AG20443 (cell line): ENCODE measurements at places on chromosomes 1 and 21.

- DNase-seq: no peak
These were observed 22.5 kb upstream of the GBP5 start for GRCh38 chr1:89295187-89295586.

DNA sequence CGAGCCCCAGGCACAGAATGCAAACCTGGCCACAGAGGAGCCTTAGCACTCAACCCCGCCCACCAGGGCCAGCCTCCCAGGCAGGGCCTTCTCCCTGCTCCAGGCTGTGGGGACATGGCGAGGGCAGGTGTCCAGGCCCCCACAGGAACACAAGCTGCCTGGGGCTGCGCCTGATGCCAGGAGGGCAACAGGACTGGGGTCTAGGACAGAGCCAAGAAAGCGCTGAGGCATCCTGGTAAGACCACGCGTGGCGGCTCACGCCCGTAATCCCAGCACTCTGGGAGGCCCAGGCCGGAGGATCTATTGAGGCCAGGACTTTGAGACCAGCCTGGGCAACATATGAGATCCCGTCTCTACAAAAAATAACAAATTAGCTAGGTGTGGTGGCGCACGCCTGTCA lies 59.1 kb downstream of the MEGF6 start:
- DNase-seq: no peak

DNA sequence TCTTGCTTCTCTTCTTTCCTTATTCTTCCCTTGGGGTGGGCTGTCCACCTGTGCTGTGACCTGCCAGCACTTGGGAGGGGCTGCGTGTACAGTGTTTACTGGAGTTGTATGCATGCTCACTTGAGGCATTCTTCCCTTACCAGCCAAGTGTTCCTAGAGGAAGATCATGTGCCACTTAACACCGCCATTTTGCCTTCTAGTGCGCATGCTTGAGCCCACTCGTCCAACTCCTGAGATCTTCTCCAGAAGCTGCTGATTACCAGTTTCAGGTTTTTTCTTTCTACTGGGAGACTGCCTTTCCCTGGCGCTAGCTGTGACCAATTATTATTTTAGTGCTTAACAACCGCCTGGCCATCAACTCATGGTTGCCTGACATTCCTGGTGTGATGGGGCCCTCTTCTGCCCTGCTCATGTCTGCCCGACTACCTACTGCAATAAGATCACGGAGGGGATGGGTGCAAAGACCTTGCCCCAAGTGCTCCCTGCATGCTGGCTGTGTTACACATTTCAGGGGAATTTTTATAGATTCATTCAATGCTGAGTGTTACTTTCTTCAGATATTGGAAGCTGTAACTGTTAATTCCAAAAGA lies 74.2 kb upstream of the B3GALT5 start:
- no peak for DNase-seq

DNA sequence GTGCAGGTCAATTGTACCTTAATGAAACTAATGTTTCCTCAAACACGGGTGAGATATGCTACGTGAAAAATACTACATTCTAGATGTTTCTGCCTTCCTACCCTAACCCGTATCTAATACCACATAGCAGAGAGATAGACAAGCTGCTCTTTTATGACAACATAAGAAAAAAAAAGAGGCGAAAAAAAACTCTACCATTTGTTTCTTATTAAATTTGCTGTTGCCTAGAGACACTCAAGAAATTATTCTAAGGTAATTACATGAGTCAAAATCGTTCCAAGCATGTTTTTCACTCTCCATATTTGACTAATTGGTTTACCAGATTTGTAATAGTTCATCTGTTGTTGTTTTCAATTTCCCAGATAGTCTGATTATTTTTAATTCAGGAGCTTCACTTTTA lies 27.4 kb downstream of the PALMD start:
- DNase-seq: no peak

- DNase-seq: peak; percentile 91
These were observed 10.1 kb downstream of the CFAP45 start for GRCh38 chr1:159889821-159890252.

DNA sequence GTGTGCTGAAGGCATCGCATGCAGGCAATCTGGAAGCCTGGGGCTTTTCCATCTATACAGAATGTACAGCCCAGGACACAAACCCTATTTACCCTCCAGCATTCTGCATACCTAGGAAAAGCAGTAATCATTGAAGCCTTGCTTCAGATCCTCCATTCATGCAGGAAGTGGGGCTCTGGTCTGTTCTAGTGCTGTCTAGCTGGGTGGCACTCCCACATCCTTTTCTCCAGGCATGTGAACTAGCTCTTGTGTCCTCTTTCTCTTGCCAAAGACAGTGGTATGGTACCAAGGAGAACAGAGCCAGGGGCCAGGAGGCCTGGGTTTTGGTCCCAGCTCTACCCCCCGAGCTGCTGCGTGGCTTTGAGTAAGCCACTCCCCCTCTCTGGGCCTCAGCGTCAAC lies 21.7 kb downstream of the LRP8 start:
- DNase-seq: no peak

- no peak for DNase-seq
These were observed 92.1 kb downstream of the CEP350 start for GRCh38 chr1:180046674-180047073.

- no peak for DNase-seq
These were observed 485.7 kb downstream of the NUF2 start for GRCh38 chr1:163807331-163808049.

GRCh38 chr1:154265586-154265985 lies 6.8 kb upstream of the HAX1 start:
- no peak for DNase-seq

DNA sequence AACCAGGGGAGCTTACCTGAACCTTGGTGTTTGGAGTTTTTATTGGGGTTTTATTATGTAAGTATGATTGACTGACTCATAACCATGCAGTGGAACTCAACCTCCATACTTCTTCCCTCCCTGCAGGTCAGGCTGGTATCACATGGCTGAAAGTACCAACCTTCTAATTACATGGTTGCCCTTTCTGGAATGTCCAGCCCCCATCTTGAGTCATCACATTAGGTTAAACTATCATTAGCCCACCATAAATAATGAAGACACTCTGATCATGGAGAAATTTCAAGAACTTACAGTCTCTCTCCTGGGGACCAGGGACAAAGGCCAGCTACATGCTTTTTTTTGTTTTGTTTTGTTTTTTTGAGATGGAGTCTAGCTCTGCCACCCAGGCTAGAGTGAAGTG lies 19.2 kb upstream of the DPH5 start:
- no peak for DNase-seq
